Stimulated activated CD4-positive, alpha-beta T cell treated with anti-CD3 and anti-CD28 coated beads, Interleukin-1b, Interleukin-23, amount 100 ng/mL, for 1 hour (primary cell): ENCODE measurements at places on chromosomes 16 and 17.

- DNase-seq: no peak
Observed at GRCh38 chr17:48725288-48726064, 2.5 kb downstream of the PRAC2 start.

GRCh38 chr16:50304467-50305440, 38.4 kb downstream of the ADCY7 start:
- DNase-seq: no peak

DNA sequence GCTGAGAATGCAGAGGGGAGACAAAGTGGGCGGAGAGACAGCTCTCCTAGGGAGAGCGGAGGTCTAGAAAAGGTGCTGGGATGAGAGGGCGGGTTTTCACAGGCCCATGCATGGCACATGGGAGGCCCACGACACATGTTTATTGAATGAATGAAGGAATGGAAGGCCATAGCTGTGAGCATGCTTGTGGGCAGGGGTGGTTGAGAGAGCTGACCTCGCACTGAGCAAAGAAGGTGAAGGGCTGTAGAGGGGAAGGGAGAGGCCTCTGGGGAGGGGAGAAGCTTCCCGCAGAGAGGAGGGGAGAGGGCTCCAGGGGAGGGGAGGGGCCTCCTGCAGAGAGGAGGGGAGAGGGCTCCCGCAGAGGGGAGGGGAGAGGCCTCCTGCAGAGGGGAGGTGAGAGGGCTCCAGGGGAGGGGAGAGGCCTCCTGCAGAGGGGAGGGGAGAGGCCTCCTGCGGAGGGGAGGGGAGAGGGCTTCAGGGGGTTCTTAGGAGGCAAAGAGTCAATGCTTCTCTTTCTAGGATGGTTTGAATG, 27.3 kb downstream of the SDK2 start:
- DNase-seq: no peak

DNA sequence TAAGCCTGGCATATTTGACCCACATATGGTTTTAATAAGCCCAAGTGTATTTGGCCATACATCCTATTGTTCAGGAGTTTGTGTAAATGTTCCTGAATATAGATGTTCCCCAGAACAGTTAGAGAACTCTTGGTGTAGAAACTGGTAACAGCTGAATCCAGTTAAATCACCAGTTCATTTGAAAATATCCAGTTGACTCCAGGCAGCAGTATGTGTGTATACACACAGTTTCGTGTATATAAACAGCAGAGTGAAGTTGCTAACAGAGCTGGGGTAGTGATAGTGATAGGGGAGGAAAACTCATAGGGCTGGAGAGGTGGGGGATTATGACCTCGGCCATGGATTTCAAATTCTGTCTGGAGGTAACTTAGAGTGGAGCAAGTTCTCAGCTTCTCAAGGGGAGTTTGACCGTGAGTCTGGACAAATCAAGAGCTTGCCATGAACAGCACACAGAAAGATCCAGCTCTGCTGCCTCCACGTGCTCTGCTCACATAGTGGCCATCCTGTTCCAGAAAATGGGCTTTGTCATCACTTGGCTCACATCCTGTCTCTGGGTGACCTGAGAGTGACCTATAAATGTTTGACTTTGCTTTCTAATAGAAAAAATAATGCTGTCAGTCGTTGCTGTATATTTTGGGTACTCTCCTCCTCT, 30.6 kb upstream of the MMD start:
- no peak for DNase-seq

DNA sequence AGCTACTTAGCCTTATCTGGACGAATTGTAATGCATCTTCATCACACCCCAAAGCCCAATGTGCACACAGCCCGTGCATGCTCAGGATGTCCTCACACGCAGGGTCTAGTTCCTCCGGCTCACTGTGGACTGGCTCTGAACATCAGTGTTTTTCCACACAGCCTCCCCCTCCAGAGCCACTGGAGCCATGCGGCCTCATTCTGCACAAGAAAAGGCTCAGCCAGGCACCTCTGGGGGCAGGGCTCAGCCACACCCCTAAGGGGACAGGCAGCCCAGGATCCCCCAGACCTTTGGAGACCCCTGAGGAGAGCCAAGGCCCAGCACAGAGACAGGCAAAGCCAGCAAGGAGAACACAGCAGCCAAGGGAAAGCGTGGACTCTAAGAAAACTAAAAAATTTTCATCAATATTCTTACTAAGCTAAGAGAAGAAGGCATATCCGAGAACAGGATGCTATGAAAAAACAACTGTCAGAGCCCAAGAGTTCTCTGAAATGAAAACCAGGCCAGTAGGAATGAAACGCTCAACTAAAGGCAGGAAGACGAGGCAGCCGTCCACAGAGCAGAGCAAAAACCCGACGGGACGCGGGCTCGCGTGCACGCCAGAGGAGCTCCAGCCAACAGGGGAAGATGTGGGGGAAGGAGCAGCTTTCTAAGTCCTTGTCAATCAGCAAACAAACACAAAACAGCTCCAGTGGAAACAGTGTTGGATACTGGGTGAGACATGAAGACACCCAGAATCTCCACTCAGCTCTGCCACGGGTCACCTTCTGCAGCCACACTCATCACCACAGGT, 34.5 kb downstream of the MAP1LC3B start:
- no peak for DNase-seq
